ENCODE measurements at places on chromosomes 4 and X.
A peak's percentile ranks its signal among the peaks of the same experiment; 100 is the strongest.

- no peak for DNase-seq
Observed at GRCh38 chr4:126777649-126778048, 855.1 kb upstream of the INTU start.

- DNase-seq, result no peak
Observed at GRCh38 chr4:183407635-183408464, 36.6 kb upstream of the CDKN2AIP start.

DNA sequence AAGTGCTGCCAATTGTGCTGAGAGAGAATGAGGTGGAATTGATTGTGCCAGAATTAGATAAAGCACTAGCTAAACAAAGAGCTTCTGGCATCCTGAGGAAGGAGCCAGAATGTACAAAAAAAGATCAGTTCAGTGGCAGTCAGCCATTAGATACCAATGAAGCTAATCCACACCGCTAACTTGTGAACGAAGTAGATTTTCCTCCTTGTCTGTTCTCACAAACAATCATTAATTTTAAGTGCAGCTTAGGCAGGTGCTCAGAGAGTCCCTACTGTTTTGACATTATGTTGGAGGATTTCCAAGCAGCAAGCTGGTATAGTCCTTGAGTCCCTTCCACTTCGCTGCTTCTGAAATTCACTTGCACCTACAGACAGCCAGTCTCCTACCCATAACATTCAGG, 617.4 kb downstream of the CENPC start:
- DNase-seq, result no peak

DNA sequence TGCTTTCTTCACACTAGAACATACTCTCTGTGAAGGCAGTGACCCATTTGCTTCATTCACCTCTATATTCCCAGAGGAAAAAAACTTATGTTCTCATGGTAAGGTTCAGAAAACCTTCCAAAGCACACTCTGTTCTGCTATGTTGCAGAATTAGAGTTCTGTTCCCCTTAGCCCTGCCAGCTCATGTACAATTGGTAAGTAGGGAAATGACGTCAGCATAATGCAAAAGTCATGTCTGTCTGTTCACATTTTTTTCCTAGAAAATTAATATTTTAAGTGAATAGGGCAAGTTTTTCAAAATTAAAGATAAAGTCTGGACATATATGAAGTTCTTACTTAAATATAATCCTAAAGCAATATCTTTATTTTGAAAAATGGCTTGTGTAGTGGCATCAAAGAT, 443.6 kb downstream of the GALNTL6 start:
- no peak for DNase-seq

DNA sequence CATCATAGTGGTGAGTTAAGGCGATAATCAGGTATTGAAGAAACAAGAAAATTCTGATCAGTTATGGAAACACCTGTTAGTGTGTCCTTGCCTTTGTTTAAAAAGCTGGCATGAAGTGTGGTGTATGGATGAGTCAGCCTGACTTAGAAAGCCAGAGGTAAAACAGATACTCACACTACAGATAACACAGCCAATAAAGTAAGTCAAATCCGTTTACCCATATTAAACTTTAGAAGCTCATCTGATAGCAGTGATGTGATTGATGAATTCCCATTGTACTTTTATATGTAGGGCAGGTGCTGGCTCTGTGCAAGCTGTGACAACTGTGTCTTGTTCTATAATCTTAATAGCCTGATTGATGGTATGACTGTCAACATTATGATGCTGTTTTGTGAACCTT, 1392.7 kb upstream of the IGFBP7 start:
- no peak for DNase-seq

DNA sequence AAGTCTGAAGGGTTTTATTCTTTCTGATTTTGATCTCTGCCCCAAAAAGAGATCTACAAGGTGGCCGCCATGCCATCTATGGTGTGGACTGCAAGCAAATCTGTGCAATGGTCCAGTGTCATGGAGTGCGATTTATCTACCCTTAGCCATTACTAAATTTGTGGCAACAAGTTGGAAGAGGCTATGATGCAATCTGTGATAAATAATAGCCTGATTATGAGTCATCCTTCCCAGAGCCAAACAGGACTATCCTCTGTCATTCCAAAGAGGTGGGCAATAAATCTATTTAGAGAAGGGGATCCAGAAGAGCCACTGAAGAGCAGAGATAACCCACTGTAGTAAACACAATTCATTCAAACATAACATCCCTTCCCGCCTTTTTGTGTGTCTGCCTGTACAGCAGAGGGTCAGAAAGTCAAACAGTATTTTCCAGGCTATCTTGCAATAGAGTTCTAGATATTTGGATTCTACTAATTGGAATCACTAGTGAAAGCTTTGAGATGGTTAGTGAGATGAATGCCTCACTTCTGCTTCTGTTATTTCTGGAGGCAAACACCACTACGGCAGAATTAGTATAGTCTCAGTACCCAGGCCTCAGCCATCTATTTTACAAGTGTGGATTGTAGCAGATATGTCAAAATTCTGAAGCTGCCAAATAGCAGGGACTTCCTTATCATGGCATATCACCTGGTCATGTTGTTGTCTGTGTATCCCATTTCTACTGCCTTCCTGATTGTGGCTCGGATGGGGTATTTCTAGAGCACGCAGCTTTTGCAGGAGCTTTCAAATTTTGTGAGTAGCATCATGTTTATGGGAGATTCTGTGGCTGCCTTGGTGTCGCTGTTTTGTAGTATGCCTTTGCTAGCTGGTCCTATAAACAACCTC, 192.0 kb downstream of the SMIM20 start:
- DNase-seq, result no peak

GRCh38 chr4:21888195-21888976, 60.2 kb downstream of the KCNIP4 start:
- no peak for DNase-seq

- no peak for DNase-seq
Observed at GRCh38 chrX:56309881-56310280, 77.7 kb downstream of the KLF8 start.

DNA sequence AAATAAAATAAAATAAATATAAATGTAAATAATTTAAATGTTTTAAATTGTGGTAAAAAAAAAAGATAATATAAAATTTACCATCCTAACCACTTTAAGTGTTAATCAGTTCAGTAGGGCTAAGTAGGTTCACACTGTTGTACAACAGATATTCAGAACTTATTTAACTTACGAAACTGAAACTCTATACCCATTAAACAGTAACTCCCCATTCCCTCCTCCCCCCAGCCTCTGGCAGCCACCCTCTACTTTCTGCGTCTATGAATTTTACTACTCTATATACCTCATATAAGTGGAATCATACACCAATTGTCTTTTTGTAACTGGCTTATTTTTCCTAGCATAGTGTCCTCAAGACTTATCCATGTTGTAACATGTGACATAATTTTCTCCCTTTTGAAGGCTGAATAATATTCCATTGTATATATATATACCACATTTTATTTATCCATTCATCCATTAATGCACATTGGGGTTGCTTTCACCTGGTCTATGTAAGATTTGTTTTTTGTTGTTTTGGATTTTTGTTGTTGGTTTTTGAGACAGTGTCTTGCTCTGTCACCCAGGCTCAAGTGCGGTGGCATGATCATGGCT, 32.5 kb upstream of the ELF2 start:
- no peak for DNase-seq

DNA sequence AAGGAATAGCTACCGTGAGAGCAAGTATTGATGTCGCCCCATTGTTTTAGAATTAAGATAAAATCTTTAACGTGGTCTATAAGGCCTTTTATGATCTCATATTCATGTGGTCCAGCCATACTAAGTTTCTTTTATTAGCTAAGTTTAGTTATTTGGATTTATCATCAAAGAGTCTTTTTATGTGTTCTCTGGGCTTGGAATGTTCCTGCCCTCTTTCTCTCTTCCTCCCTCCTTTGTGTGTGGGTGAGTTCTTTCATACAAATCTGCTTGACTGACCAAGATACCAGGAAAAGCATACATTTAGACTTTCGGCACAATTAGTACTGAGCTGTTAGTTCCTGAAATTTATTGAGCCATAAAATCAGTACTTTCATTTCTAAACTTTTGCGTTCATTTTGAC, 11.3 kb downstream of the TDO2 start:
- no peak for DNase-seq

DNA sequence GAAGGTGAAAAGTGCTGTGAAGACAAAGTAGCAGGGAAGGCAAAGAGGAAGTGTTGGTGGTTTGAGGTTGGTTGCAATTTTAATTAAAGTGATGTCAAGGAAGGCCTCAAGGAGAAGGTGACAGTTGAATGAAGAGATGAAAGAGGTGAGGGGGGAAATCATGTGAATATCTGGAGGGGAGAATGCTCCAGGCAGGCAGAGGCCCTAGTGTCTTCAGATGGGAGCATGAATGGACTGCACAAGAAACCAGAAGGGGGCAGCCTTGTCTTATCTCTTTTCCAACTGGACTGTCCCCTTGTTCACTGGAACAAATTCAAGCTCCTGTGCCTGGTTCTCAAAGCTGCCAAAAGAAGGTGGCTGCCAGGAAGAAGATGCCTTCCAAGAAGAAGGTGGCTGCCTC, 68.4 kb downstream of the MAOB start:
- peak; percentile 3 for DNase-seq

DNA sequence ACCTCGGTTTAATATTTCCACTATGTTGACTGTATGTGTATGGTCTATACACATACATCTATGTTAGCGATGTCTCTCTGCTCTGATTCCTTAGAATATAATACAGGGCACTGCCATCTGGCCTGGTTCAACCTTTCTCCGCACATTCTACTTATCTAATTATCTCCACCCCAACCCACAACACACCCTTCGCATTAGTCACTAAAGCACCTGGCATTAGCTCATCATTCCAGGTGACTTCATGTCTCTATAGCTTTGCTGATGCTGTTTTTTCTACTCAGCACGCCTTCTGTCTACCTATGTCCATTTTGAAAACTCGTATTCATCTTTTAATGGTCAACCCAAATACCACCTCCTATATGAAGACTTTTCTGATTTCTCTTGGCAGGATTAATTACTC, 425.2 kb upstream of the RASGEF1B start:
- DNase-seq, result no peak

DNA sequence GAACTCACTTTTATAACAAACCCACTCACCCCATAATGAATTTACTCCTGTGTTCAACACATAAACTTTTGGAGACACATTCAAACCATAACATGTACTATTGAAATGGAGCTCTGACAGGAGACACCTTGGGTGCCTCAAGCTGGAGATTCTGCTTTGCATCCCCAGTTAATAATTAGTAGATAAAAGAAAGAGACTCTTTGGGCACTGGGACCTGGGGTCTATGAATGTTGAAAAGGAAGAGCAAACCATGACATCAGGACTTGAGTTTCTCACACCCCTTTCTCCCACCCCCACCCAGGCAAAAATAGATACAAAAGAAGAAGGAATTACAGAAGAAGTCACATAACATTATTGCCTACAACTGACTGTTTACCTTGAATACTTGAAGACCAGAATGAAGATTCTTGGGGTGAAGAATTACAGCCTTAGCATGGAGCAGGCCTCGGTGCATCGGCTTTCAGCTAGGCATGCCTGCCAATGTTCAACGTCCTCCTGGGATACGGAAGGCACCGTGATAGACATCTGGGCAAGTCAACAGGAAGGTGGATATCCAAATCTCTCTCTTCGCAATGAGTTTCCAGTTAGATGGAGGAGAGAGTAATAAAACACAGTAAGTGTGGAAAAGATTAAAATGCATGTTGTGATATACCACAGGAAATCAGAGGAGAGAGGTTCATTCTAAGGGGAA, 316.0 kb downstream of the TRIML1 start:
- DNase-seq, result no peak

DNA sequence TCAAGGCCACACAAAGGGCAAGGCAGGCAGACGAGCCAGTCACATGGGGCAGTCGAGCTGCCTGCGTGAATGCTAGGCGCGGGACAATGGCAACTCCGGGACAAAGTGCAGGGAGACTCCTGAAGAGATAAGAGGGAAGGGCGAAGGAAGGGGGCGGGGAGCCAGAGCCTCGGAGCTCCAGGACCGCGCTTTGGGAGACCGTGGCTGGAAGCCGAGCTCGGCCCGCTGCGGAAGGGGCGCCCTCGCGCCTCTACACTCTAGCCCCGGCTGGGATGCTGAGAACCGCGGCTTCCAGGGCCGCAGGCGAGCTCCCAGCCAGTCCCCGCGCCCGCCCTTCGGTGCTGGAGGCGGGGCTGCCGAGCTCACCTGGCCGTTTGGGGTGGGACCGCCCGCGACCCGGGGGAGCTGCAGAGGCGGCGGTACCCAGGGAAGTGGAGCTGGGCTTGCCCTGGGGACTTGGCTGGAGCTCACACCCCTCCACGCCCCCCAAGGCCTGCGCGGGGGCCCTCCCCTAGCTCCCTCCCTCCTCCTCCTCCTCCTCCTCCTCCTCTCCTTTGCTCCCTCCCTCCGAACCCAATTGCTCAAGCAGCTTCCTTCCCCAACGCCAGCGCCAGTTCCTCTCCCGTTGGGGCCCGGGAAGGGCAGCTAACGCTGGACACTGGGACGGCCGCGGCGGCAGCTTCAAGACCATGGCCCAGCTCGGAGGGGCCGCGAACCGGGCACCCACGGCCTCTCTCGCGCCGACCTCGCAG, at the start of gene SOWAHD:
SOWAHD (plus strand) TSS at position 610 of the 752 bp plus-strand sequence; CDS start at position 690, 80 bp downstream.
- DNase-seq, result peak; percentile 16

GRCh38 chrX:154466907-154467306, 8.8 kb downstream of the PLXNA3 start:
- DNase-seq, result no peak

- no peak for DNase-seq
Observed at GRCh38 chr4:3686753-3687152, 79.4 kb upstream of the ADRA2C start.

- DNase-seq, result no peak
Observed at GRCh38 chr4:158299459-158300007, 89.2 kb downstream of the TMEM144 start.

DNA sequence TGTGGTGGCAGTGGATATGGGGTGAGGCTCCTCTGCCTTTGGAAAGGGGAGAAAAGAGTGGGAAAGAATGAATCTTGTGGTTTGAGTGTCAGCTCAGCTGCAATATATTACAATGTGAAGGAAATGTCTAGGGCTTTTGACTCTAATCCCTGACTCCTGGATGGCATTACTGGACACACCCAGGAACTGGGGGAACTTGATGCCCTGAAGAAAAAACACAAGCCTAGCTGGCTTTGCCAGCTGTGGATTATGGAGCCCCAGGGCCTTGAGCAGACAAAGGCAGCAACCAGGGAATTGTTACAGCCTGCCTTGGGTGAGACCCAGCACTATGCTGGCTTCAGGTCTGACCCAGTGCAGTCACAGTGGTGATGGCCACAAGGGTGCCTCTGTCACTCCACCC, 57.1 kb upstream of the CYSLTR1 start:
- DNase-seq, result no peak

- DNase-seq, result no peak
Observed at GRCh38 chr4:111707491-111707890, 437.8 kb upstream of the FAM241A start.

DNA sequence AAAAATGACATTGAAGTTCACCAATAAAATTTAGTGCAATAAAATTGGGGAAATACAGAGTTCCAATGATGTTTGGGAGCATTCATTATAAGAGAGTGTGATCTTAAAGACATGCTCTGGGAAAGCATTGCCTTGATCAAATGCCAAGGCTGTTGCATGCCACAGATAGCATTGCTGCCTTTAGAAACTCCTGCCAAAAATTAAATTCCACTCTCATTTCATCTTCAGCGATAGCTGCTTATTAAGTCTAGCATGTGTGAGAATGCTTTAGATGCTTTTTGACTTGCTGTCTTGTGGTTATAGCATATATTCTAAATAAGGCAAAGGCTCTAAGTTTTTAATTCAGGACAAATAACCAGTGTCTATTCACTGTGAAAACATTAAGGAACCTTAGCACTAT, 49.3 kb downstream of the NPNT start:
- no peak for DNase-seq
